ENCODE measurements at places on chromosomes 7 and 10.

DNA sequence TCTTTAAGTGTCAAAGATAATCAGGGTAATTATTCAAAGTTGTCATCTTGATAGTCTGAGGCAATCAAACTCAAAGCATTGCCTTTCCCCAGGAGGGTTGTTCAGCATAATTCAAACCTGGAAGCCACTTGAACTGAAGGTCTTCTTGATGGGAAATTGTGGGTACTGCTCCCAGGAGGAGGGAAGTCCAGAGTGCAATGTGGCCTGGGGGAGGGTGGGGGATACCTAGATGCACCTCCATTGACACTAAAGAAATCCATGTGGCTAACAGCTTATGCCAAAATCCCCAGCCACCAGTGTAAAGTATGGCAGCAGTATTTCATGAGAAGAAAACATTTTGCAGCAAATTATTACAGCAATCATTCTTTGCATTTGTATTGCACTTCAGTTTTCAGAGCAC is 114.9 kb downstream of the STRA8 start:
- no peak for DNase-seq

DNA sequence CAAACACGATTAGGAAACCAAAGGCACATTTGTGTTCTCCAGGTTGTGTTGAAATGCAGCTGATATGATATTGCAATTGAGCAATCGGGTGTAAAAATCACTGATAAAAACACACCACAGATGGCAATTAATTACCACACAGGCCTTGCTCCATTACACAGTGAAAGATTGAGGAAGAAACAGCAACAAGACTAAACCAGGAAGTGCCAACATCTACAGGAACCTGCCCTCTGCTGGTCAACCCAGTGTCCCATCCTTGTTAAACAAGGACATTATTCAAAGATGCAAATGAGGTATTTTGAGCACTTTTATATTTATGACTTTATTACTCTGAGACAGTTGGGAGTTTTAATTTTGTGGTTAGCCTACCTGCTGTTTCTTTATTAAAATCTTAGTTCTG is 765.6 kb upstream of the GHITM start:
- no peak for DNase-seq

GRCh38 chr7:141541375-141541774 is 9.8 kb upstream of the AGK start:
- DNase-seq = no peak

- DNase-seq = no peak
Observed at GRCh38 chr10:44411251-44411650, 26.4 kb upstream of the CXCL12 start.

DNA sequence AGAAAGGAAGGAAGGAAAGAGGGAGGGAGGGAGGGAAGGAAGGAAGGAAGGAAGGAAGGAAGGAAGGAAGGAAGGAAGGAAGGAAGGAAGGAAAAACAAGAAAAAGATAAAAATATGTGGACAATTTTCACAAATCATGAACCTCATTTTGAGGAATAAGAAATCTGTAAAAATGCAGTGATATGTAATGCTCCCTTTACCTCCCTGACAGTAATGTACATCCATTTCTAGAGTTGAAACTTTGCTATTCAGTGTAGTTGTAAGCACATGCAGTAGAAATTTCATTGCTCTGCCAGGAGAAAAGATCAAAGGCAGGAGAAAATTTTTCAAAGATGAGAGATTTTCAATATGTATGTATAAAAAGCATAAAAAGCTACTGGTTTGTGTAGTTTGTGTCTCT is 189.5 kb upstream of the MYO3A start:
- no peak for DNase-seq

DNA sequence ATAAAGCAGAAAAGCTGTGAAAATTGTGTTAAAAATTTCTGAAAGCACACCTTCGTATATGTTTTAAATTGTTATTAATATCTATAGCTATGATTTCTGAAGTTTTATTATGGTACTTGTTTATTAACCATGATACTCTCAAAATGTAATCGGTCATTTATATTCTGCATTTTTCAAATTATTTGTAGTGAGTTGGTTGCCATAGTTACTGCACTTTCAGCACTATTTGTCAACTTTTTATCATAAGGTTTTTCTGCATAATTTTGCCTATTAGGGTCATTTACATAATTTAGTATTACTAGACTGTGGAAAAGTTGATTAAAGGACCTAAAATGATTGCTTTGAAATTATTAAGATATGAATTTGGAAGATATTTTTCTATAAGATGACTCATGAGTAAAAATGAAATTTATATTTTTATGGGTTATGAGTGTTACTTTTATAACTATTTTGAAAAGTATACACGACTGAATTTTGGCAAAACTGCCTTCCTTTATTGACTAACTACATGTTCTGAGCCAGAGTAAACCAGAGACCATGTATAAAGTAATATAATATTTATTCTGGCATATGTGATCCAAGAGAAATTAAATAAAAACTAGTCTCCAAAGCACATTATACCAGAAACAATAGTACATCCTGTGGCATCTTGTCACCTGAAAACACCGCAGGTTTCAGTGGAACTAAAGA is 7.9 kb upstream of the AGR2 start:
- no peak for DNase-seq

DNA sequence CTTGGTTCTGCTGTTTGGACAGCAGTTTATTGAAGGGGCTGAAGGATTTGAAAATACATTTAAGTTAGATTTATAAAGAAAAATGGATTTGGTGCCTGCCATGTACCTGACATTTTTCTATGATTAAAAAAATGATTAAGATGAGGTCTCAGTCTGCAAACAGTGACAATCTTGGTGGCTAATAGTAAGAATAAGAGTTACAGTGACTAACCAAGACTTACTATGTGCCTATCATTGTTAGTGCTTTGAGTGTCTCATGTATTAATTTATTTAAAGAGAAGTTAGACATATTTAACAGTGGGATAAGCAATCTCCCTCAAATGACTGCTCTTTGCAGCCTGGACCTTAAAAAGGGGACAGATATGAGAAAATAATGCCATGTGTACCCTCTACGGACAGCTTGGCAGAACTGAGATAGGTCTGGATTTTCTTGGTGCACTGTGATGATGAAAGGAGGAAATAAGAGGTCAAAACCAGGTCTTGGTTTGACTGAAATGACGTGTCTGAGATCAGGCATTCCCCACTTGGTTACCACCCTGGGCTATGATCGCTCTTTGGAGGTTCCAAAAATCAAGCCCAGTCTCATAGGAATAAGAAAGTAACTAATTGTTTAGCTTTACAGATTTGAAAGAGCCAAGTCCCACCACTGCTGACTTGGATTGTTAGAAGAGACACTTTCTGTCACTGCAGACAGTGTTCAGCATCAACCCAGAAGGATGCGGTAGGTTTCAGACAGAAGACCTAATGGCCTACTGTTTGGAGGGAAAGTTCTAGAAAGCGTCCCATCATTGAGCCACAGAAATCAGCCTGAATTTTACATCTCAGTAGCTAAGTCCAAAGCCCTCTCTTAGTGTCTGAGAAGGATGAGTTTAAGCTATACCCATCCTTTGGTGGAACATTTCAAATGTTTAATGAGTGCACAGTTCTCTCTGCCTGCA is 2.1 kb downstream of the CASP7 start:
- DNase-seq = no peak

DNA sequence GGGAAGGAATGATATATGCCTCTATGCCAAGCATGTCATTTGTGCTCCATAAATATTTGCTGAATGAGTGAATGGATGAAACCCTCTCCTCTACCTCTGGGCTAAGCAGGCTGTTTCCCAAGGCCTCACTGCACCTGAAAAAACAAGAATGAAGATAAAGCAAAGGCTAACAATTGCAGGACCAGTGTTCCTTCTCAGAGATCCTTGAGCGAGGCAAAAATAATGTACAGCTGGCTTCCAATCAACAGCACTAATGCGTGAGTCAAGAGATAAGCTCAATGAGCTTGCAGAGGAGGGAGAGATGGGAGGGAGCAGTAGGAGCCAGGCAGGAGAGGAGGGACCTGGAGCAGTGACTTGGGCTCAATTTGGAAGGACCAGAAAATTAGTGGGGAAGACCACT is 144.5 kb upstream of the NFE2L3 start:
- no peak for DNase-seq

- DNase-seq = no peak
Observed at GRCh38 chr7:835021-835420, 2.7 kb downstream of the SUN1 start.

- no peak for DNase-seq
Observed at GRCh38 chr7:73451780-73452398, 18.3 kb downstream of the FZD9 start.

GRCh38 chr7:149570784-149571183 is 73.2 kb upstream of the ZNF746 start:
- no peak for DNase-seq

DNA sequence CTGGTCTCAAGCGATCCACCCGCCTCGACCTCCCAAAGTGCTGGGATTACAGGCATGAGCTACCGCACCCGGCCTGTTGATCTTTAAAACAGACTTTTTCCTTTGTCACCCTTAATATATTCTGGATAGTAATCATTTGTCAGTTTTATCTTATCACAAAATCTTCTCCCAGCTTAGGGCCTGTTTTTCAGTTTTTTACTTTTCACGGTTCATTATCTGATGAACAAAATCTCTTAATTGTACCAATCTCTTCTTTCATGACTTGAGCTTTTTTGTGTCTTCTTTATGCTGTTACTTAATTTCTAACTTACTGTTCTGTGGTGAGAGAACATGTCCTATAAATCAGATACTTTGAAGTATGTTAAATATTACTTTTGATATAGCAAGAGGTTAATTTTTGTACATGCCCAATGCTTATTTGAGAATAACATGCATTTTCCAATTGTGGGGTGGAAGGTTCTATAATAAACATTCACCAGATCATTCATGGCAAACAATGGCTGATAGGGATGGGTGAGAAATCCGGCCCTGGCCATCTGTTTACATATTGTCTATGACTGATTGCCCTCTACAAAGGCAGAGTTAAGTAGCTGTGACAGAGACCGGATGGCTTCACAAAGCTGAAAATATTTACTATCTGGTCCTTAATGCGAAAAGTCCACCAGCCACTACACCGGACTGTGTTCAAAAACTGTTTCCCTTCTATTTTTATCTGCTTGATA is 5.3 kb downstream of the PAPOLB start:
- DNase-seq = no peak

GRCh38 chr7:131103997-131104396 is 223.7 kb upstream of the MKLN1 start:
- DNase-seq = no peak

DNA sequence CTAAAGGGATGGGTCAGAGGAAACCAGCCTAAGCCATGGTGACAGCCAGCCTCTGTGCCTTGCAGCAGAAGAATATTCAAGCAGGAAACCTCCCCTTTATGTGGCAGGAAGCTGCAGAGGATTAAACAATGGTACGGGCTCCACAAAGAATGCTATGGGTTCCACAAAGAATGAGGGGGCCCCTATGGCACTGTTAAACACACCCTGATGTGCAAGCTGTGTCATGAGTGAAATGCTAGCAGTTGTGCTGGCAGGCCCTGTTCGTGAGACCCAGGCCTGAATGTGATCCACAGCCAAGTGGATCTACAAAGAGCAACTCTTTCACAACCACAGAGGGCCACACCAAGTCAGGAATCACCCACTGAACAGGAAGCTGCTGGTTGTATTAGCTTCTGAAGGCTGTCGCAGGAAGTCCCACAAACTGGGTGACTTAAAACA is 68.9 kb downstream of the MYOF start:
- no peak for DNase-seq

DNA sequence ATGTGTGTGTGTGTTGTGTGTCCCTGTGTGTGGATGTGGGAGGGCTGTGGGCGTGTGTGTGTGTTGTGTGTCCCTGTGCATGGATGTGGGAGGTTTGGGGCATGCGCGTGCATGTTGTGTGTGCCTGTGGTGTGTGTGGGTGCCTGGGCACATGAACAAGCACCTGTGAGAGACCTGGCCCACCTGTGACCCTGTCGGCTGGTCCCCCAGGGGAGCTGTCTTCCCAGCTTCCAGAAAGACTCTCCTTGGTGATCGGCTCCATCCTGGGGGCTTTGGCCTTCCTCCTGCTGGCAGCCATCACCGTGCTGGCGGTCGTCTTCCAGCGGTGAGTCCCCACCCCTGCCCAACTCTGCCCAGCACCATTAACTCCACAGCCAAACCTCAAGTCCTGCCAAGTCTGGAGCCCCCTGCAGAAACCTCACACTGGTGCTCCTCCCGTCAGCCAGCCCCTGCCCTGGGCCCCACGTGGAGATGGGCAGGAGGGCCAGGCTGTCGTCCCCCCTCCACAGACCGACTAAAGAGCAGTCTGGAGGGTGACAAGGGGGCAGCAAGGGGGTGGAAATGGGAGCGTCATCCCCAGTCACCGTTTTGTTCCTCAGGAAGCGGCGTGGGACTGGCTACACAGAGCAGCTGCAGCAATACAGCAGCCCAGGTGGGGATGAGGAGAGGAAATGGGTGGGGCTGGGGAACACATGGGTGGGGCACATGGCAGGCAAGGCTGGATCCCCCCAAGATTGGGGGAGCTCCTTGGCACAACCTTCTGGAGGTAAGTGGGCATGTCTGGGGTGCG is 12.7 kb downstream of the EPHB6 start:
- no peak for DNase-seq

- no peak for DNase-seq
Observed at GRCh38 chr10:22831586-22831985, 96.3 kb upstream of the ARMC3 start.

- DNase-seq = no peak
Observed at GRCh38 chr10:22340329-22341189, 4.7 kb upstream of the SPAG6 start.

- no peak for DNase-seq
Observed at GRCh38 chr7:148242294-148242821, 348.2 kb upstream of the C7orf33 start.

DNA sequence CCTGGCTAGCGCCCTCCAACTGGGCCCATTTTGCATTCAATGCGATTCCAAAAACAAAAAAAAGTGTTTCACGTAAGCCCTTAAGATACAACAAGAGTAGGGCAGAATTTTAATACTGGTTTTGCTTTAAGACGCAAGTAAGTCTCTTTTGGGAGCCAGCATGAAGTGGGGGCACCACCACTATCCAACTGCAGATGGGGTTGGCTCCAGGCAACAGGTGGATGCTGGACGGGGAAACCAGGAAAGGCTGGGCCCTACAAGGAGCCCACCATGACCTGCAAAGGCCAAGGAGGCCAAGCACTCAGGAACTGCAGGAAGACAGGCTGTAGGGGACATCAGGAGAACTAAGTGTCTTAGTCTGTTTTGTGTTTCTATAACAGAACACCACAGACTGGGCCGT is 86.5 kb upstream of the INSIG1 start:
- DNase-seq = no peak

DNA sequence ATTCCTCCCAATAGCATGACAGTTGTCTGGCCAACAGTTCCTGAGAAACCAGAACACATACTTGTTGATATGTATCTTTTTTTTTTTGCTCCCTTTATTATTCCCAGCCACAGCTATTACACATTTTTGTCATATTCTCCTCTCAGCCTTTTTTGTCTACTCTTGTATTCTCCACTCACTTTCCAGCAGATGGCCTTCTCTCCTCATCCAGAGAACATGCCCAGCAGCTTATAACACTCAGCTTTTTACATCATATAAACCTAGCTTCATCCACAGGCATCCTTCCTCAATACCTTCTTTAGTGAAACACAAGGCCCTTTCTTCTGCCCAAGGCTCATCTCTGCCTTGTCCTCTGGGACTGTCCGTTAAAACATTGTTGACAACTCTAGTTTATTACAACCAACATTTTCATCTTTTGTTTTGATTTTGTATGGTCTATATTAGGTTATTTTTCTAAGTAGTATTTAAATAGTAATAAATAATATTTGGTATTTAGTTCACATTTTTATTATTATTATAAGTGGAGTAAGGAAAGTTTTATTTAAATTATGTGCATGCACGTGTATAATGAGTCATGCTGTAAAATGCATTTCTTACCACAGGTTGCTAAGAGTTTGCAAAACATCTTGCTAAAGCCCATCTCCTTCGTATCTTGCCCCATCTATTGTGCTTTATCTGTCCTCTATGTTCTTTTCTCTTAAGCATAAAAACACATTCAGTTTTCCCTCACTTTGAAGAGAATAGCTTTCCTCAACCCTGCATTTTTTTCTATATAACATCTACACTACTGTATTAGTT is 101.5 kb downstream of the ORC5 start:
- DNase-seq = no peak

Measured in stimulated activated CD8-positive, alpha-beta memory T cell treated with anti-CD3 and anti-CD28 coated beads, Interleukin-15, amount 100 ng/mL, for 1 hour (primary cell).